ENCODE measurements at places on chromosomes 4 and X.

DNA sequence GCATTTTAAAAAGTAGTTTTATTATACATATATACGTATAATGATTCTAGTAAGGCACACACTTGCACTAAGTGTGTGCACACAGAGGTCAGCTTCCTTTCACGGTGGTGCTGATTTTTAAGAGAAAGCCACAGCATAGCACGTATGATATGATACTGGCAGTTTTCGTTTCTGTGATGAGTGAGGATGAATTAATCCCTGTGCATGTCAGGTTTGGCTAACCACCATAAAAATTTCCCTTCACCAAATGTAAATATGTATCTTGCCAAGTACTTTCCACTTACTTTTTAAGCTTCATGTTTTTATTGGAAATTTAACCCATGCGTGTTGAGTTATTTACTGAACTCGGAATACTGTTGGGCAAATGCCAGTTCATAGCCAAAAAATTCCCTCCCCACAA is 84.6 kb downstream of the SYNPO2 start:
- DNase-seq: no peak

GRCh38 chr4:10171055-10171454 is 54.5 kb upstream of the WDR1 start:
- no peak for DNase-seq

DNA sequence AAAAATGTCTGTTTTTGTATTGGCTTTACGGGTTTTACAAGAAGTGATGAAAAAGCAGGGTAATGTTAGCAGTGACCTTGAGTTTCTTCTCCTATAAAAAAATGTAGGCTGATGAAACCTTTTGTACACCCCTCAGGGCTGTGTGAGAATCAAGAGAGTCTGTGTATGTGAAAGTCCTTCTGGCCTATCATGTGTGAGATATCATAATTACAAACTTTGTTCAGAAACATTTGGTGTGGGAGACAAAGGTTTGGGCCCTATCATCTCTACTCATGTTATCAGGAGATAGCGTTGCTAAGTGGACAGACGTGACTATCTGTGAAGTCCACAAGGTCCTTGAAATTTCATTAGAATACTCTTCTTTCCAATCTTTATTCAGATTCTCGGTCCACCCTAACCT is 170.6 kb upstream of the HAND2 start:
- no peak for DNase-seq

DNA sequence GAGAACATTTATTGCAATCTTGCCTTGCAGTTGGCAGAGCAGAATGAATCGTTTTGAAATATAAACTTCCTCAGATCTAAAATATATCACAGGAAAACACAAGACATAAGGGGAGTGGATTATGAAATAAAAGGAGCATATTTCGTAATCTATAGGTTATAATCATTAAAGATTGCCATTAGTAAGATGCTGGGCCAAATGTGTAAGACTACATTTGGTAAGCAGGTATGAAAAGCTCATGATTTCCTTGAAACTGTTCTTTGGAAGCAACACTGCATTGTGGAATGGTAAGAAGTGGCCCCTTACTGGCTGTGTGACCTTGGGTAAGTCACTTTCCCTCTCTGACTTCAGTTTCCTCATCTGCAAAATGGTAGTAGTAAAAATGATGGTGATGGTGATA is 68.3 kb downstream of the AFF2 start:
- no peak for DNase-seq

- DNase-seq: no peak
Measured at GRCh38 chrX:13346646-13347045, 26.8 kb upstream of the ATXN3L start.

- no peak for DNase-seq
Measured at GRCh38 chr4:123438031-123438430, 41.4 kb downstream of the SPRY1 start.

DNA sequence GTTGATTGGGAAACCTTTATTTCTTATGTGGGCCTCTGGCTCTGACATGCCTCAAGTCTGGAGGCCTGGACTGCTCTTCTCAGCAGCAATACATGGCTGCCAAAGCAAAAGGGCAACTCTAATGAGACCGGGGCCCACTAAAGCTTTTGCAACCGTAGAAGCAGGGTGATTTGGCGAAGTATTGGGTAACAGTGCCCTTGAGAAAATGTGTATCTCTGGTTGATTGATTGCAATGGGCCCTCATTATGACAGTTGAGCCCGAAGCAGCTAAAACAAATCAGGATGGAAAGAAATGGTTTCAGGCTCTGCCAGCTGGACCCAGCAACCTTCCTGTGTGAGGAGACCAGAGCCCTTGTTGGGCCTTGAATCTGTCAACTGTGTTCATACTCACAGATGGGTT is 73.4 kb downstream of the CLCN4 start:
- no peak for DNase-seq

DNA sequence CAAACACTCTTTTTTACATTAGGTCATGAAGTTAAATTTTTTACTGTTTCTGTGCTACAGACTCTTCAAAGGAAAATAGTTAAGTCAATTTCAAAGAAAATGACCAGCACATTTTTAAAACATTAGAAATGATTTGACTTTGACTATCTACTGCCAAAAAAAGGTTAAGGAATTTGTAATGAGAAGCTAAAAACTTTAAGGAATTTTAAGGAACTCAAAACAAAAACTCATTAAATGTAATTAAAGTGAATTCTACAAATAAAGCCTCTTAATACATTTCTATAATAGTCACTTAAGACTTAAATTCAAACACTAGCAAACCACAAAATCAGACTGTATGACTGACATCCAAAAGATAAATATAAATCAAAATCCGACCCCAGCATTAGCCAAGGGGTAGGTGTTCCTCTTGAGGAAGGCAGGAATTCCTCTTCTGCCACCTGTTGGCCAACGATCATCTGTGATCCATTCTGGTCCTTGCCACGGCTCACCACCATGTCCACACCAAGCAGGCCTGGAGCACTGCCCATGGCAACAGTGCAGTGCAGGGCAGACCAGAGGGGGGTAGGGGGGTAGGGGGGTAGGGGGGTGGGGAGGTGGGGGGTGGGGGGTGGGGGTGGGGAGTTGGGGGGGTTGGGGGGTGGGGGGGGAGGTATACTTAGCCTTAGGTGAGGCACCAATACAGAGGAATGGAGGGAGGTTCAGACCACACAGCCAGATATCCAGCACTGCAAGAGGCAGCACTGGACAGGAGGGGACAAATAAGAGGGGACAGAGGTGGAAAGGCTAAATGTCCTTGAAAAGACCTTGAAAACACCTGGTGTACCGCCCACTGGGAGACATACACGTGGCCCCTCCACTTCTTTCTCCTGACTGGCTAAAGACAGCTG is 287.4 kb downstream of the CHIC1 start:
- DNase-seq: no peak

DNA sequence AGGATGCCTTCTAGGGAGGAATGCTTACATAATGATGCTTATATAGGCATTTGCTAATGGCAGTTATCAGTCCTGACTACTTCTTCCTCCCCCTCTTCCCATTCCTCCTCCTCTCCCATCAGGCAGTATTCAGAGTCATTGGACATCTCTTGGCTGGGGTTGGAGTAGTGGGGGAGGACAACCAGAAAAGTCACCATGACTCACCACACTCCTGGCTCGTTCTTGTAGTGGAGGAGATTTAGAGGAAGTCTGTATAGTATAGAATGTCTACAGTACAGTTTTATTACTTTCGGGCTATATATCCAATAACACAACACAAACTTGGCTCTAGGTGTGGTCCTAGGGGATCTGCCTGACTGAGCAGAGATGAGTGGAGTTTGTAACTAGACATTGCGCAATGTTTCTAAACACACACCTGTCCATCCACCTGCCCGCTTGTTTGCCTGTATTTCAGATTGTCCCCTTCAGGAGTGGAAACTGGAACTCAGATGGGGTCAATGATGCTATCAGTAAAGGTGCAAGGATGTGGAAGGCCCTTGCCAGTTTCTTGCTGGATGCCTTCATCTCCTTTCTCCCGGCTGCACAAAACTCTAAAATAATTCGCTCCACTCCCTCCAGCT is 27.9 kb upstream of the KIAA1210 start:
- DNase-seq: no peak

- DNase-seq: no peak
Measured at GRCh38 chr4:159052315-159052714, 50.6 kb upstream of the RAPGEF2 start.

DNA sequence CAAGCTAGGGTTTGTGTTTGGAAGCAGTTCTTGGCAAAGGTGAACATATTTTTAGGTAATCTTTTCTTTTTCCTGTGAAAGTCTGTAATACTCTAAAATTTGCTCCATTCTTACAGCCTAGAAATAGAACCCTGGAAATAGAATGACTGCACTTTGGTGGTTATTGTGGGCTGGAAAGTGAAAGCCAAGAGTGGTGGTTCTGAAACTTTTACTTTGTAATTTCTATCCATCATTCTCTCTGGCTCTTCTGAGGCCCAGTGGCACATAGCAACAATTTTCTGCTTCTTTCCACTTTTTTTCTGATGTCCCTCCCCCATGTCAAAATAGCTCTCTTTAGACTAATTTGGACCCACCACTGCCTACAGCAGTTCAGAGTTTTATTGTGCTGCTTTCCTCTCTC is 300.4 kb upstream of the RPS6KA3 start:
- DNase-seq: no peak

DNA sequence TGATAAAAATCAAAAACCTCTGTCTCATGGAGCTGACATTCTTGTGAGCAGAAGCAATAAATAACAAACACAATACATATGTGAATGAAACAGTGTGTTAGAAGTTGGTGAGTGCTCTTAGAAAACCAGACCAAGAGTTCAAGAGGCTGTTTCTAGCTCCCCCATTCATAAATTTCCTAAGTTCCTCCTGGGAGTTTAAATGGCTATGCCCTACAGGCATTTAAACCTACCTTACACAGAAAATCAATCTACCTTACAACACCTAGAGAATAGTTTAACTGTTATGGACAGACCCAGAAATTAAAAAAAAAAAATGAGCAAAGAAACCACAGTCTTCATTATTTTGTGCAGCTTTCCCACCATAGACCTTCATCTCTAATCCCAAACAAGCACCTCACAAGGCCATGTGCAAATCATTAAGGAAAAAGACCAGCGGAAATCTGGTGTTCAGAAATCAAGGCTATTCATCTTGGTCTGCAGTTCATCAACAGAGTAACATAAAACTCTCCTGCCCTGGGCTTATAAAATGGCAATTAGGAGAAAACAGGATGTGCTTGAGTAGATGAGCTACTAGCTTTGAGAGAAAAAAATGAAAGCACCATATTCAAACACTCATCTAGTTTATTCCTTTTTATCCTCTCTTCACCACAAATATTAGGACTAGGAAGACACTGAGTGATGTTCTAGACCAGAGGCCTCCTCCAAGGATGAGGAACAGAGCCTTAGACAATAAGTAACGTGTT is 147.2 kb downstream of the SHROOM3 start:
- DNase-seq: no peak

GRCh38 chr4:113049421-113050370 is at the start of gene ANK2:
Gene ANK2, plus strand, starts transcription at chr4:113049653. Its CDS starts 76 bp downstream, at chr4:113049729.
- no peak for DNase-seq

DNA sequence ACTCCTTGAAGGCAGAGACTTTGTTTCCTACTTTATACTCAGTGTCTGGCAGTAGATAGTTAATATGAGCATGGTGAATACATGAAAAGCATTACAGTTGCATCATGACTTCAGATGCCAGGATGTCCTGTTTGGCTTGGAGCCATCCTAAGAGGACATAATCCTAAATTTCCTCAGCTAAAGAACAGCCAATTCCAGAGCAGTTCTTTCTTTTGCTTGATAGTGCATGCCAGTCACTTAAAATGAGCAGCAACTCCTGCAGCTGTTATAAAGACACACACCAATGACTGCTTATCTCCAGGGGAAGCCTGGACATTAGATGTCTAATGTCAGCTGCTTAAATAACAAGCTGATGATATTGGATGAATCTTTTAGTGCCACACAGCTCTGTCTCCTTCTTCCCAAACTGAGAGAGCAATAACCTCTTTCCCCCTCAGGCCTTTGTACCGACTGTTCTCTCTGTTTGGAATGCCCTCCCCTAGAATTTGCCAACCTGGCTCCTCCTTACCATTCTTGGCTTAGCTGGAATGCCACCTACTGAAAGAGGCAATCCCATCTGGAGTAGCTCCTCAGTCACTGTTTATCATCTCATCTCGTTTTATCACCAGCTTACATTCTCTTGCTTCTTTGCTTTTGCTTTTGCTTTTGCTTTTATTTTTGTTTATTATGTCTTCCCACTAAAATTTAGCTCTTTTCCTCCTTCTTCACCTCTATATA is 100.8 kb upstream of the USP38 start:
- DNase-seq: no peak

GRCh38 chr4:115515366-115515765 is 401.9 kb upstream of the NDST4 start:
- no peak for DNase-seq

DNA sequence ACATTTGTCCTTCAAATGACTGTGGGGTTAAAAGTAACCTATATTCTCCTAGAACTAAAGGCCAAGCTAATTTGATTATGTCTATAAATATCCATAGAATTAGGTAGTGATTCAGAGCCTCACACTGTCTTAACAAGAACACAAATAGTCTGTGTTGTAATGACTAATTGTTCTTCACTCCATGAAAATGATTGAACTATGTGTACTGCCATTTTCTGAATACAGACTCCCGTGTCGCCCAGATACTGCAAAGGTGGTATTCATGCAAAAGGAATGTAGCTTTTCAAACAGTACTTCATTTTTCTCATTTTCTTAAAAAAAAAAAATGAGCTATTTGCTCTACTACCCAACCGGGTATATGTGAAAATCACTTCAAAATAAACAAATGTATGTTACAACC is 11.3 kb upstream of the PHKA2 start:
- DNase-seq: peak; percentile 34

- DNase-seq: peak; percentile 37
Measured at GRCh38 chr4:176981551-176981950, 188.8 kb upstream of the VEGFC start.

- DNase-seq: peak; percentile 17
Measured at GRCh38 chr4:157045507-157046127, 30.3 kb upstream of the GLRB start.

GRCh38 chrX:155215443-155216178 is 649 bp upstream of the VBP1 start:
- DNase-seq: no peak

GRCh38 chr4:169225812-169226211 is 44.9 kb downstream of the SH3RF1 start:
- DNase-seq: no peak

DNA sequence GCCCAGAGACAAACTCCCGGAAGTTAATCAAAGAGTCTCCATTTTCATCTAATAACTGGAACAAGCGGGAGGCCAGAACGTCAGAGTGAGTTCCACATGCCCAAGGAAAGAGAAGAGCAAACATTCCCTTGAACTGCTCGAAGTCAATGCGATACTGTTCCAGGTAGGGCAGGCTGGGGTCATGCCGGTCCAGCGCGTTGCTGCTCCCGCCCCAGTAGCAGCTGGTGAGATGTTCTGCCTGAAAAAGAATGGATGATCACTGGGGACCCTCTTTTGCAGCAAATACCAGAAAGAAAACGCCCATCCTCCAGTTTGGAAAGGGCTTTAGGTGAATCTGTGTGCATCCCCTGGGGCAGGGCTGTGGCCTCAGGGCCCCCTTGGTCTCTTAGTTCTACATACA is 65.2 kb upstream of the UCP1 start:
- no peak for DNase-seq
